ENCODE measurements at places on chromosomes 6 and 20.

GRCh38 chr6:383856-384255, 7.7 kb upstream of the IRF4 start:
- H3K4me1 ChIP-seq, result peaks cover 8% of the 10 kb centered on the region
- H3K4me3 ChIP-seq, result no peak overlapping the region
- H3K27me3 ChIP-seq, result peaks cover 92% of the 10 kb centered on the region
- no peaks in the 10 kb centered on the region for H3K36me3 ChIP-seq
- no peak for DNase-seq

GRCh38 chr6:73394577-73395354, at the start of gene DDX43:
DDX43 (plus strand) TSS chr6:73394828; CDS start chr6:73394906, 78 bp downstream.
- H3K4me3 ChIP-seq, result peak within 1 kb of the TSS; percentile 85
- H3K27me3 ChIP-seq, result no peaks in the 10 kb centered on the region
- peaks cover 14% of the 10 kb centered on the region for H3K4me1 ChIP-seq
- peak within 1 kb of the TSS; percentile 82 for H3K27ac ChIP-seq

GRCh38 chr20:51512645-51513044, 29.9 kb downstream of the NFATC2 start:
- peak overlapping the region; percentile 70 for H3K4me3 ChIP-seq
- H3K4me1 ChIP-seq, result peaks cover 58% of the 10 kb centered on the region
- no peak for DNase-seq
- peak overlapping the region; percentile 85 for H3K27ac ChIP-seq
- H3K36me3 ChIP-seq, result peaks cover 76% of the 10 kb centered on the region

DNA sequence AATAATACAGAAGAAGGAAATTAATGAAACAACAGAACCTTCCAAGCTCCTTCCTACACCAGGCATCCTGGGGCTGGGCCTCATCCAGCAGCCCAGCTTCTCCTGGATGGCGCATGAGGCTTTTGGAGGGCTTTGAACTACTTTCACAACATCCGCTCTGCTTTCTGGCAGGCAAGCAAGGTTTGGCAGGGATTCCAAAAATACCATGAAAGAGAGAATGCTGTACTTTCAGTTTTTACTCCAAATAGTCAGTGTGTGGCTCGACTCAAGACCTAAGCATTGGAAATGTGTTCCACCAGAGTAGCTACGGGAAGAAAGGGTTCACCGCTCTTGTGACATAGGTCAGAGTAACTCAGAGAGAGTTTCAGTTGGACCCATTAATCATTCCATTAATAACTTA, 125.4 kb downstream of the OPRM1 start:
- peaks cover 32% of the 10 kb centered on the region for H3K4me1 ChIP-seq
- DNase-seq, result no peak
- H3K4me3 ChIP-seq, result no peak overlapping the region
- peaks cover 13% of the 10 kb centered on the region for H3K36me3 ChIP-seq
- H3K27ac ChIP-seq, result no peak overlapping the region

DNA sequence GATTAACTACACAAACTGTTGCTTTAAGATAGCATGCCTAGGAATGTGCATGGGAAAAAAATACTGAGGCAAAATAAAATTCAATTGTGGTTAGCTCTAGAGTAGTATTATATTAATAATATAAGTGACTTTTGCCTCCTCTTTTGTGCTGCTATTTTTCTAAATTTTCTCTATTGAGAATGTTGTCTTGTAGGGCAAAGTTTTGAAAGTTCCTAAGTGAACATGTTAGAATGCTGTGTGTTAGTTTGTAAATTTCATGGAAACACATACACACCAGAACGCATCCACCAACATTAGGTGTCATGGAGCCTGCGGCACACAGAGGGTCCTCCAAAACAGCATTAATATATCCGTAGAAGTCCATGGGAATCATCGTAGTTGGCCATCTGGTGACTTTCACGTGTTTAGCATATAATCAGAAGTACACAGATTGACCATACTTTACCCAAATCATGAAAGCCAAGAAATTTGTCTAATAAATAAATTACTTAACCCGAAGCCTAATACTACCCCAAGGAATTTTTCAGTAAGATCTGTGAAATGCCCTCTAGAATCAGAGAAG, 25.6 kb downstream of the ARHGAP18 start:
- DNase-seq, result no peak
- no peaks in the 10 kb centered on the region for H3K27me3 ChIP-seq
- peak overlapping the region; percentile 54 for H3K4me3 ChIP-seq
- H3K27ac ChIP-seq, result peak overlapping the region; percentile 84
- H3K4me1 ChIP-seq, result peaks cover 50% of the 10 kb centered on the region
- peaks cover 3% of the 10 kb centered on the region for H3K36me3 ChIP-seq

GRCh38 chr20:22475662-22476061, 108.7 kb downstream of the FOXA2 start:
- DNase-seq, result no peak
- no peaks in the 10 kb centered on the region for H3K4me1 ChIP-seq
- H3K4me3 ChIP-seq, result no peak overlapping the region
- no peaks in the 10 kb centered on the region for H3K36me3 ChIP-seq
- no peaks in the 10 kb centered on the region for H3K27me3 ChIP-seq

- H3K27ac ChIP-seq, result no peak overlapping the region
- H3K4me3 ChIP-seq, result no peak overlapping the region
These were observed 15.2 kb downstream of the NPEPL1 start for GRCh38 chr20:58707770-58708169.

All from effector memory CD8-positive, alpha-beta T cell (primary cell).